ENCODE measurements at places on chromosomes 4 and X.

GRCh38 chr4:26431461-26432180 lies 58.7 kb downstream of the CCKAR start:
- DNase-seq: no peak

- DNase-seq: no peak
Observed at GRCh38 chrX:41596596-41596995, 92.2 kb upstream of the GPR34 start.

- DNase-seq: no peak
Observed at GRCh38 chr4:150722908-150723362, 141.0 kb downstream of the MAB21L2 start.

- DNase-seq: no peak
Observed at GRCh38 chrX:70453024-70453618, 8.5 kb downstream of the DLG3 start.

- no peak for DNase-seq
Observed at GRCh38 chr4:182294451-182294850, 51.2 kb downstream of the TENM3 start.

- DNase-seq: no peak
Observed at GRCh38 chrX:103536732-103537131, 17.4 kb upstream of the RAB40A start.

- no peak for DNase-seq
Observed at GRCh38 chr4:145041378-145041777, 56.6 kb downstream of the ANAPC10 start.

DNA sequence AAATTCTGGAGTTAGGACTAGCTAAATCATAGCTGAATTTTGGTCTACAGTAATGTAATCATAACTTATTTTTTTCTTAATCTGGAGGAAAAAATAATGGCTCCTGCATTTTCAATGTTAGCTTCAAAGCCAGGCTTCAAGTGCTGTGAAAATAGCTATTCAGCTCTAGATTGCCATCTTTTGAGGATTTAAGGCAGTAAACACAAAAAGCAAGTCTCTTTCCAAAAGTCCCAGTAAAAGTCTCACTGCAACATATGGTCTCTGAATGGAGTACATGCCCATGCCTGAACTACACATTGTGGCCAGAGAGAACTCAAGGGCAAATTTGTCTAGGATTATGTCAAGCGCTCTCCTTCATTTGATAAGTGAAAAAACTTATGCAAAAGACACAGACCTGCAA lies 720.9 kb downstream of the FSTL5 start:
- no peak for DNase-seq

- DNase-seq: no peak
Observed at GRCh38 chrX:120137439-120137838, 21.0 kb upstream of the RHOXF2 start.

DNA sequence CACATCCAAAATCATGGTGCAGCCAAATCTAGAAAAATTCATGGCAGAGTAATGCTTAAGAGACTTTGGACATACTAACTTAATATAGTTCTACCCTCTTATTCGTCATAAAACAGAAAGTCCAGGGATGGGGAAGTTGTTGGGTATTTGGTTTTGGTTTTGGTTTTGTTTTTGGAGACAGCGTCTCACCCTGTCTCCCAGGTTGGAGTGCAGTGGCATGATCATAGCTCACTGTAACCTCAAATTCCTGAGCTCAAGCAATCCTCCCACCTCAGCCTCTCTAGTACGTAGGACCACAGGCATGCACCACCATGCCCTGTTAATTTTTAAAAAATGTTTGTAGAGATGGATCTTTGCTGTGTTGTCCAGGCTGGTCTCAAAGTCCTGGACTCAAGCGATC lies 271.8 kb upstream of the TENM3 start:
- no peak for DNase-seq

DNA sequence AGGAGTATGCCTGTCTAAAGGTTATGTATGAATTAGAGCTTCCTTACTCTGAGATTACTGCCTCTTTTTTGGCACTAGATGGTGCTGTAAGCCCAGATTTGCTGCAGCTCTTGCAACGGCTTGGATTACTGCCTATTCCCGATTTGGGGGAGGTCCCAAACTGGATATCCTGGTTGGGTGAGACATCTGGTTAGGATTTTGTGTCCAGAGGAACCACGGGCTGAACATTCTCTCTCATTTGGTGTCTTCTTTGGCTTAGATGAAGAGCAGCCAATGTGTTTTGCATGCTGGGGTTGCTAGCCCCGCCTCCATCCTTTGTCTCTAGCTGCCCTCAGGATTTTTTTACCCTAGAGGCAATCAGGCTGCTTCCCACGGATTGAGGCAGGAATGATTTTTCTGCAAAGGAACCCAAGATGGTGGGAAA lies 31.9 kb downstream of the F8A1 start:
- DNase-seq: peak; percentile 33

DNA sequence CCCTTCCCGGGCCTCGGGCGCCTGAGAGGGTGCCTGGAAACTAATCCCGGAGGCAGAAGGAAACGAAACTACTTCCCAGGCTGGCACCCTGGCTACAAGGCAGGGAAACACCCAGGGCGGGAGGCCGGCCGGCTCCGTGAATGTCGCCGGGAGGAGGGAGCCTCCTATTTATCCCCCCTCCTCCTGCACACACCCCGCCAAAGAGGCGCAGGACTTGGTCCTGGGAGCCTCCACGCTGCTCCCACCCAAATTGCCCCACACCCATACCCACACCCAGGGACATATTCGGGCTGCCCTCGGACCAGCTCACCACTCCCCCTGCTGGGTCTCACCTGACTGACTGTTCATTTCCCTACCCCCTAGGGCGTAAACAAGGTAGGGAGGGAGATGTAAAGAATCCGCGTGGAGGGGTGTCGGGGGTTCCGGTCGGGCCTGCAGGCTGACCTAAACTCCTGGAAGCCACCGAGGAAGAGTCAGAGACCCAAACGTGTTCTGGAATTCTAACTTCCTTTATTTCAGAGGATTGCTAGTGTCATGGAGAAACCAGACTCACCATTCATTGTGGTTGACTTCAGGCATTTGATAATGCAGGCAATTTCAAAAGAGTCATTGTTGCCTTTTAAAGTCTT lies at the start of gene BTC:
TSS of gene BTC (minus strand) at position 142 of the 629 bp plus-strand sequence. CDS start 198 bp downstream, outside the sequence.
- peak; percentile 75 for DNase-seq

DNA sequence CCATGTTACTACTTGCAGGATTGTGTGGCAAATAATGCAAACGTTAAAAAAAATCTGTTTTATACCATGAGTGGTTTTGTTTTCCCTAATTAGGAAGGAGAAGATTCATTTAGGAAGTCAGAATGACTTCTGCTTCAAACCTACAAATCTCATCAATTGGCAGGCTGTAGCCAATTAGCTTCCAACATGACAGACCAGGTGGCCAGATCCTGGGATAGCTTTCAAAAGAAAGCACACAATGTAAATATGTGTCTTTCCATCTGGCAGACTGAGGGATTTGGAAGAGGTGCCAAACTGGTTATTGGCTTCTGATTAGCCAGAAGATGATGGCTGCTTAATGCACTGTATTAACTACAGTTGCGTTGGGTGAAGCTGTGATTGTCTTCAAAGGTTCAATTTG lies 432.8 kb downstream of the ANKRD50 start:
- peak; percentile 72 for DNase-seq

- no peak for DNase-seq
Observed at GRCh38 chr4:126794363-126794762, 838.4 kb upstream of the INTU start.

- peak; percentile 46 for DNase-seq
Observed at GRCh38 chrX:17377091-17377717, 2.2 kb downstream of the NHS start.

DNA sequence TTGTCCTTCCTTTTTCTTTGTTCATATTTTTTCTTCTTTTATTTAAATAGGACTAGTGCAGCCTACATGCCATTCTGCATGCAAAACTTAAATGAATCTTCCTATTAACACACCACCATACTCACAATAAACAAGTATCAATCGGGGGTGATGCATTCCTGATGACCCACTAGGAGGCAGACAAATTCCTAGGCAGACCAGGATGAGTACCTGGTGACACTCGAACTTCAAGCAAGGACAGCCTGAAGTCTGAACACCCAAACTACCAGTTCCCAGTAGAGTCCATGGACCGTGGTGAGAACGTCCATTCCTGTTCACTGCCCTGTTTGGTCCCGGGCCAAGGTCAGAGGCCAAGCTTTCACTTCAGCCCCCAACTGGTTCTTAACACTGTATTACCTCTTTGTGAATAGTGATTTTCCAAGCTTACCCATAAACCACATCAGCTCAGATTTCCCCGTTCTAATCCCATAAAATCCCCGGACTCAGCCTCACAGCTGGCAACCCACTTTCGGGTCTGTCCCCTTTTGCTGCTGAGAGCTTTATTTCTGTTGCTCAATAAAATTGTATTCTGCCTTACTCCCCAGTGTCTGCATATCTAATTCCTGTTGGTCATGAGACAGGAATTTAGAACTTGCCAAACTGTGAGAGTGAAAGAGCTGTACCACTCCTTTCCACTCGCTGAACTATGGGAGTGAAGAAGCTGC lies 1286.6 kb downstream of the FSTL5 start:
- DNase-seq: no peak

GRCh38 chrX:14932136-14932535 lies 58.9 kb downstream of the MOSPD2 start:
- DNase-seq: no peak

DNA sequence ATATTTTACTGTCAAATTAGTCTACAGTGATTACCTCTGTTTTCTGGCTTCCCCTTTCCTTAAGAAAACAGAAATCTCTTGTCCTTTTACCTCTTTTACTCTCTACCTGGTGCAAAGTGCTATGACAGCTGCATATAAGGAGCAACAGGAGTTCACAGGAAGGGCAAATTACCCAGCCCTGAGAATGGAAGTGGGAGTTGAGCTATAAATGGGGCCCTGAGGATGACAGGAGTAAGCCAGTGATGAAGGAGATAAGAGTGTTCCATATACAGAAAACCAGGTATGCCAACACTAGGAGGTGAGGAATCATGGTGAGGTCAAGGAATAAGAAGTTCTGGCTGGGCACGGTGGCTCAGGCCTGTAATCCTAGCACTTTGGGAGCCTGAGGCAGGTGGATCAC lies 4.5 kb upstream of the HSD17B13 start:
- DNase-seq: no peak

- no peak for DNase-seq
Observed at GRCh38 chr4:14371131-14371530, 631.1 kb upstream of the CPEB2 start.

- no peak for DNase-seq
Observed at GRCh38 chr4:113905301-113905700, 74.1 kb downstream of the ARSJ start.

DNA sequence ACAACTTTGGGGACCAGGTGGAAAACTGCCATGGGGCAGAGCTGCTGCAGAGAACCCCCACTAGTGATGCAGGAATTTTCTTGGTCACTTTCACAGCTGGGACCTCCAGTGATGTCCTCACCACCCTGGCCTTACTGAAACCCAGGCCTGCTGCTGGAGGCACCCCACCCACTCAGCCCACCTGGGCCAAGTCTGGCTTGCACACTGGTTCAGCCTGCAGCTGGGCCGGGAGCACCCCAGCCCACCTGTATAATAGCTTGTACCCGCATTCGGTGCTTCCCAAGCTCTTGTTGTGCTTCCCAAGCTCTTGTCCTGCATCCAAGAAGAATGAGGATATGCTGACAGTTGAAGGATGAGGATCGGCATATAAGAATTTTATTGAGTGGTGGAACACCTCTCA lies 86.4 kb upstream of the ZMAT1 start:
- DNase-seq: no peak

- peak; percentile 74 for DNase-seq
Observed at GRCh38 chrX:115344885-115345614, 55.5 kb downstream of the LUZP4 start.

GRCh38 chr4:111802191-111802590 lies 343.1 kb upstream of the FAM241A start:
- no peak for DNase-seq

DNA sequence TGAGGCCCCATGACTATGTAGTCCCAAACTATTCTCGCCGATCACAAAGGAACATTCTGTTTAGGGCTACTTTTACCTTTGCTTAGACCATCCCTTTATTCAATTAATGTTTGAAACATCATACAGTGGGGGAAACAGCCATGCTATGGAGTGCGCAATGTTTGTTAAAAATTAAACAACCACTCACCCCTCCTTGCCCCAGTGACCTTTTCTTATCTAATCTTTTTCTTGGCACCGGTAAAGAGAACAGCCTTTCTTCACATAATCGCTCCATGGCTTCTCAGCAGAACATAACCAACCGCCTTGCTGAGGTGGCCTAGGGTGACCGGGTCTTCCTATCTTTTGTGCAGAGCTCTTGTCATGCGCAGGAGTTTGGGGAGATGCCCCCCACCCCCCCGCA lies 152.6 kb downstream of the VCX3A start:
- DNase-seq: no peak

DNA sequence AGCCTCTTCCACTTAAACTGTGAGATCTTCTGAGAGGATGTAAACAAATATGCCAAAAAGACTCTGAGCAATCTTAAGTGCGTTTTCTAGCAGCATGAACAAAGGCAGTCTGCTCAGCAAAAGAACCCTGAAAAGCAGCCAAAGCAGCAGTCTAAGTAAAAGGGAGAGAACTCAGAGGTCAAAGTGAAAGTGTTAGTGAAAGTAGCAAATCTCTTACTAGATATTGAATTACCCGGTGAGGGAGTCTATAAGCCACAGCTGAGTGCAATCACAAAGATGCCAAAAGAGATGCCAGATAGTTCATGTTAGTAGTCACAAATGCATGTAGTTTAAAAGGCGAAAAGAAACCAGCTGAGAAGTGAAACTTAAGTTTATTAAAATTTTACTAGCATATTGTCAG lies 7.9 kb upstream of the GNRHR start:
- DNase-seq: no peak

- DNase-seq: no peak
Observed at GRCh38 chrX:71935476-71935875, 24.8 kb downstream of the NHSL2 start.

DNA sequence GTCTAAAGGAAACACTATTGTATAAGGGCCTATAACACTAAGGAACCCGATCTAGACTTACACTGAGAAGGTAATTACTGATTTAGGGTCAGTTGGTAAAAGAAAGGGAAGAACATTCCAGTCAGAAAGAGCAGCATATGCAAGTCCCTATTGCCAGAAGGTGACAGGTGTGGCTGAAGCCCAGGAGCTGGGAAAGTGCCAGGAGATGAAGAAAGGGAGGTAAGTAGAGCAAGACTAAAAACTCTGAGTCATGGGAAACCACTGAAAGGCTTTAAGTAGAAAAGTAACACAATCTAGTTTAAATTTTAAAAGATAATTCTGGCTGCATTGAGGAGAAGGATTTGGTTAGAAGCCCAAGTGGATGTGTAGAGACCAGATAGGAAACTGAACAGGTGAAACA lies 77.7 kb upstream of the INTU start:
- DNase-seq: no peak

DNA sequence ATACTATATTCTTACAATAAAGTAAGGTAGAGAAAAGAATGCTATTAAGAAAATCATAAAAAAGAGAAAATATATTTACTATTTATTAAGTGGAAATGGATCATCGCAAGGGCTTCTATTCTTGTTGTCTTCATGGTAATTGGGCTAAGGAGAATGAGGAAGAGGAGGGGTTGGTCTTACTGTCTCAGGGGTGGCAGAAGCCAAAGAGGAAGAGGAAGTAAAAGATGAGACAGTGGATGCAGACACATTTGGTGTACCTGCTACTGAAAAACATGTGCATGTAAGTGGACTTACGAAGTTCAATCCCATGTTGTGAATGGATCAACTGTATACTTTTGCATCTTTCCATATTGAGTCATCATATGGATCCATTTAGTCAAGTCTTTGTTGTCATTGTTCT lies 1502.1 kb upstream of the ADGRL3 start:
- DNase-seq: no peak
